Type B pancreatic cell (in vitro differentiated cells): ENCODE measurements at places on chromosomes 3 and 15. TPM values are rescaled to one million over a fixed set of nuclear protein-coding genes. Genes with fewer than 3 reads are reported as not detected.

- no peak for DNase-seq
- H3K36me3 ChIP-seq = no peaks in the 10 kb centered on the region
- H3K27ac ChIP-seq = no peak overlapping the region
- H3K27me3 ChIP-seq = peaks cover 9% of the 10 kb centered on the region
- peaks cover 4% of the 10 kb centered on the region for H3K4me1 ChIP-seq
These were observed 43.8 kb upstream of the UACA start for GRCh38 chr15:70806992-70807712.

DNA sequence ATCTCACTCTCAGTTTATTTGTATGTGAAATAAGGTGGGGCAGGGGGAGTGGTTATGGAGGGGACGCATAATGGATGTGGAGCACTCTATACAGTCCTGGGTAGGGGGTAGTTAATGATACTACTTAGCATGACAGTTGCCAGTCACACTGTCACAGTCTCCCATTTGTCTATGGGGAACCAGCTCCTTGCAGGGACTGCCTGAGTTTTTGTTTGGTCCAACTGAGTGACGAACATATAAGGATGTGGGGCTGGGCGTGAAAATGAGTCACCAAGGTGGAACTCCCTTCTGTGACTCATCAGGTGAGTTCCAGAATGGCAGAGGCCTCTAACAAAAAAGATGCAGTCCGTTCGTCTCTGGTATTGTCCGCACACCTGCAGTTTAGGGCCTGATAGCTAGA is 235.3 kb upstream of the ST8SIA2 start:
- peak overlapping the region; percentile 16 for H3K4me3 ChIP-seq
- H3K27me3 ChIP-seq = no peaks in the 10 kb centered on the region
- DNase-seq = no peak
- H3K4me1 ChIP-seq = peaks cover 26% of the 10 kb centered on the region
- peaks cover 12% of the 10 kb centered on the region for H3K36me3 ChIP-seq

DNA sequence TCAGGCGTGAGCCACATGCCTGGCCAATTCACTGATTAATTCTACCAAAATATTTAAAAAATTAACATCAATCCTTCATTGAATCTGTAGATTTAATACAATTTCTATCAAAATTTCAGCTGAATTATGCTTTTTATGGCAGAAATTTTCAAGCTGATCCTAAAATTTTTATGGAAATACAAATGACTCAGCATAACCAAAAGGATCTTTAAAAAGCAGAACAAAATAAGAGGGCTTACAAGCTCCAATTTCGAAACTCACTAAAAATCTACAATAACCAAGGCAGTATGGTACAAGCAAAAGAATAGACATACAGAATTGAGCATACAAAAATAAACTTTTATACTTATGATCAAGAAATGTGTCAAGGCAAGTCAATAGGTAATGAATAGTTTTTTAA is 180.4 kb upstream of the CTNNB1 start:
- H3K36me3 ChIP-seq = no peaks in the 10 kb centered on the region
- no peaks in the 10 kb centered on the region for H3K27me3 ChIP-seq
- peaks cover 3% of the 10 kb centered on the region for H3K4me1 ChIP-seq
- no peak for DNase-seq
- H3K27ac ChIP-seq = no peak overlapping the region

FAM107A gene
- 2.9 and 4.5 TPM in 2 replicates for total RNA-seq

DNA sequence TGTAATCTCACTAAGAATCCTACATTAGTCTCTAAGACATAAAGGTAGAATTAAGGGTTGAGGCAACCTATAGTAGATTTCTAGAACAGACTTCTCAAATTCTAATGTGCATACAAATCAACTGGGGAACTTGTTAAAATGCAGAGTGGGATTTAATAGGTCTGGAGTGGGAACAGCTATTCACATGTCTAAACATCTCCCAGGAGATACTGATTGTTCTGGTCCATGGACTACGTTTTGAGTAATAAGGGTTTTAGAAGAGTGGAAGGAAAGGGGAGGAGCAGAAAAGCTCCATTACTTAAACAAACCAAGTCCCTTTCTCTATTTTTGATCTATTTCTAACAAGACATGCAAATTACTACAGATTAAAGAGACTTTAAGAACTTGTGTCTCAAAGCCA is 524.8 kb downstream of the TUSC7 start:
- no peak overlapping the region for H3K4me3 ChIP-seq
- no peak for DNase-seq
- no peaks in the 10 kb centered on the region for H3K36me3 ChIP-seq
- H3K27ac ChIP-seq = no peak overlapping the region

DNA sequence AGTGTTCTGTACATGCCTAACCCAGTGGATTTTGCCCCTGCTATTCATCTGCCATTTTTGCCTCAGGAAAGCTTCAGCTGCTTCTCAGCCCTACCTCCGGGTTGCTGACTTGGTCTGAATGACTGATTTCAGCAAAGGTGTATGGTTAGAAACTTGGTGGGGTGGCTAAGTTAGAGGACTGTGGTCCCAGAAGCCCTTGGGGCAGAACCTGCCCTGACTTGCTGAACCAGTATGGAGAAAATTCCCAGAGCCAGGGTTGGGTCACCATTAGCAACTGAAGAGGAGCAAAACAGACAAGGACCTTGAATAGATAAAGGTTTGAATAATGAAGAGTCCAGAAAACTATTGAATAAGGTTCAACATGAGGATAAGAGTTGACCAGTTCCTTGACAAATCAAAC is 6.1 kb upstream of the WWTR1 start:
- H3K27me3 ChIP-seq = no peaks in the 10 kb centered on the region
- peaks cover 29% of the 10 kb centered on the region for H3K4me1 ChIP-seq
- H3K27ac ChIP-seq = peak overlapping the region; percentile 84
- no peak for DNase-seq
- peak overlapping the region; percentile 40 for H3K4me3 ChIP-seq

GNAT1 gene
- 0.71 TPM in 1 of 2 replicates, not detected in the other for total RNA-seq

CELSR3 gene
- total RNA-seq = 9.8 and 10.2 TPM in 2 replicates

CCR1 gene
- total RNA-seq = 0.98 and 1.3 TPM in 2 replicates
